ENCODE measurements at places on chromosomes 6 and 20. TPM values are rescaled to one million over a fixed set of nuclear protein-coding genes. Genes with fewer than 3 reads are reported as not detected.

The WFDC5 gene
- total RNA-seq: not detected

GRCh38 chr20:57210054-57210910, 56.2 kb downstream of the BMP7 start:
- DNase-seq: no peak

The ME1 gene
- 0.25 TPM for total RNA-seq

The CYP24A1 gene
- total RNA-seq: not detected

The SLPI gene
- not detected for total RNA-seq

The SLC17A2 gene
- not detected for total RNA-seq

The CST5 gene
- total RNA-seq: not detected

- no peak for DNase-seq
Measured at GRCh38 chr6:127053032-127053874, 65.2 kb upstream of the RSPO3 start.

GRCh38 chr6:163147994-163148393, 266.5 kb upstream of the QKI start:
- DNase-seq: no peak

The PKIB gene
- 0.69 TPM for total RNA-seq

- peak; percentile 18 for DNase-seq
Measured at GRCh38 chr20:45235995-45236394, 14.8 kb downstream of the SEMG2 start.

Measured in activated CD8-positive, alpha-beta T cell treated with anti-CD3 and anti-CD28 coated beads for 36 hours (primary cell).